ENCODE measurements at places on chromosomes 7 and 10.

DNA sequence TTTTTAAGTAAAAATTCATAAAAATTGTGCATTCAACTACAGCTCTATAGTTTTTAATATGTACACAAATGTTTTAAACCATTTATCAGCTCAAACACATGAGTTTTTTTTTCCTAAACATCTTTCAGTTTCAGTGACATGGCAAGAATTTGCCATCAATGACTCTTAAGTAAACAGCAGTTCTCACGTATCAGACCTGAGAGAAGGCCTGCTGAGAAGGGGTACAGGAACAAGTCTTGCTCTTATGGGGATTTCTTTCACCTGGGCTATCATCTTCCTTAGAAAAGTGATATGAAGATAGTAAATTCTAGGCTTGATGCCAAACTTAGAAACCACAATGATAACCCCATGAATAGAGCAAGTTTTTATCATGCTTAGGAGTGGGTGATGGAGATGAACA, 467.8 kb downstream of the ARL4A start:
- DNase-seq = no peak

DNA sequence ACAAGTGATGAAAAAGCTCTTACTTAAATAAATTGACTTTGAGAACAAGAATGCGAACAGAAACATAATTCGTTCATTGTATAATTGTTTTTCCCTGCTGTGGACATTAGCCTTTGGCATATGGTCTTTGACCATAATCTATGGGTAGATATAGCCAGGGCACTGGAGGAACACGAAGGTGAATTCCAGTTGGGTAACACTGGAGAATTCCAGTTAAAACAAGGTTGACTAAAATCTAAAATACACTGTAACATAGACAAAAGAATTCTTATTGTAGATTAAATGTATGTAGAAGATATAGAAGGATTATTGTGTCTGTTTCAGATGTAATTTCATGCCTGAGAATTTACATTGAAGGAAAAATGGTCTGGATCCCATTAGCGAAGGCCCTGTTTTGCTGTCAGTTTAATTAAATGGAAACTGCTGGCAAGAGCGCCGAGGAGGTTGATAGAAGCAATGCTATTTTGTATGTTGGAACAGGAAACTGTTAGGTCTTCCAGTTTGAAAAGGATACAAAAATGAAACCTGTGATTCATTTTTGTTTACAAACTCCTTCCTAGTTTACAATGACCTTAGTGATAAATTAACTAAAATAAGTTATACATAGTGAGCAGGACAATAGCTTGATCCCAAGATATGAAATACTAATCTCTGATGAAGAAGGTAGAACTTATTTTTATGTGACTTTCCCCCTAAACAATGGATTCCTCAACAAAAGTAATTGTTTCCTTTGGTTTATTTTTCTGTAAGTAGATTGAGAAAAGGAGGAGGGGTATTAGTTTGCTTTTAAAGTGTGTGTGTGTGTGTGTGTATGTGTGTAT, 68.9 kb downstream of the ARID5B start:
- peak; percentile 25 for DNase-seq

DNA sequence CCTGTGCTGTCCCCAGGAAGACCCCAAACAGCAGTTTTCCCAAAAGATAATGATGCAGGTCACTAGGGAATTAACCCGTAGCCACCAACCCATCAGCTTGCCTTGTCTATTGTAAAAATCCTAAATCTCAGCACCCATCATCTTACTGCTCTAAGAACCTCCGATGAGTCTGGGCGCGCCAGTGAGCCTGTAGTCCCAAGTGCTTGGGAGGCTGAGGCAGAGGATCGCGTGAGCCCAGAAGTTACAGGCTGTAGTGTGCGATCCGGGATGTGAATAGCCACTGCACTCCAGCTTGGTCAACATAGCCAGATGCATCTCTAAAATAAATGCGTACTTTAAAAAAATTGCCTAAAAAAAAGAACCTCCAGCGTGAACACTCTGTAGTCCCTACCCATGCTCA, 951 bp downstream of the AS3MT start:
- no peak for DNase-seq

- DNase-seq = no peak
These were observed 81.9 kb downstream of the RAMP3 start for GRCh38 chr7:45239486-45239885.

DNA sequence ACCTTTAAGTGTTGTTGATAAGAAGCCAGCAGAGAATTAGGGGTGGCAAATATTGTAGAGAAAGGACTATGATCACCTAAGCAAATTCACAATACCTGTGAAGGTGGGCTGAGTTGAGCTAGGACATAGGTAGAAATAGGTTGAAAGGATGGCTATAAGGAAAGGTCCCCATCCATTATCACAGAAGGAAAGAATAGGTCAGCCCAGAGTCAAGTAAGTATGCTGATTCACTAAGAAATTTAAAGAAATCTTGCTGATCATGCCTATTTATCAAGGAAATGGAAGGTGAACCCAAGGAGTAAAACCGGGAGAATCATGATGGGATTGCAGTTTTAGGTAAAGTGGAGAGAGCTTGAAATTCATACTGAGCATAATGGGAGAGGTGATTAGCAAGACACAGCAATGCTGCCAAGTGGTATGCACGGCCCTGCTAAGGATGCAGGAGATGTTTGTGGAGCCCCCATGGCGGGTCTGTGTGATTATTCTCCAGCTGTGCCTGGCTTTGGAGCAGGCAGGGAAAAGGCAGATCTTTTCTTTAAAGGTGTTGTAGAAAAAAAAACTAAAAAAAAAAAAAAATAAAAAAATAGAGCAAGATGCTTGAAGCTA, 399.4 kb downstream of the PLXDC2 start:
- DNase-seq = no peak

GRCh38 chr10:49254150-49254549, 44.8 kb upstream of the C10orf71 start:
- no peak for DNase-seq

DNA sequence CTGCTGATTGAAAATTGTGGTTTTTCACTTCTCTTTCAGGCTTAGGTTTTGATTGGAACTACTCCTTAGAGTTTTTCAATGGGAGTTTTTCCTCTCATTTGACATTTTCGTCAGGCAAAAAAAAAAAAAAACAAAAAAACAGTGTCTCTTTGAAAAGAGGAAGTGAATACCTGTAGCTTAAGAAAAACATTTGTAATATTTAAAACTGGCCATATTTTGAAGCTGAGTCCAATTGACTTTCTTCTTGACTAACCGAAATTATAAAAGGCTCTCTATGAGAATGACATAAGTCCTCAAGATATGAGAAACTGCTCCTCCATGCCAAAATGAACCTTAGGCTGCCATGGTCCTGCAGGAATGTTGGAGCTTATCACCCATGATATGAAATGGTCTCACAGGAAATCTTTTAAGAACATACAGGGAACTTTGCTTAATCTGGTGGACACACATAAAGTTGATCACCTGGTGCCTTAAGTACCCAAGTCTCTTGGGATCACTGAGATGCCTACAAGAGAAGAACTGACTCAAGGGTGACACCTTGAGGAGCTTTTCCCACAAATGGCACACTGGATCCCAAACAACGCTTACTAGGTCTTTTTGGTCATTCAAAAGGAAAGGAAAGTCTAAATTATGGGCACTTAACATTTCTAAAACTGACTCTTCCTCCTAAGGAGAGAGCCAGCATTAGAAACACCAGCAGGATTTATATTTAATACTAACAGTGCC, 263.4 kb downstream of the CDC14C start:
- DNase-seq = no peak

GRCh38 chr7:77734659-77735421, 38.6 kb downstream of the RSBN1L start:
- no peak for DNase-seq

- no peak for DNase-seq
These were observed 115.9 kb upstream of the EEPD1 start for GRCh38 chr7:36037121-36037662.

GRCh38 chr7:82406937-82407336, 36.6 kb downstream of the CACNA2D1 start:
- no peak for DNase-seq

DNA sequence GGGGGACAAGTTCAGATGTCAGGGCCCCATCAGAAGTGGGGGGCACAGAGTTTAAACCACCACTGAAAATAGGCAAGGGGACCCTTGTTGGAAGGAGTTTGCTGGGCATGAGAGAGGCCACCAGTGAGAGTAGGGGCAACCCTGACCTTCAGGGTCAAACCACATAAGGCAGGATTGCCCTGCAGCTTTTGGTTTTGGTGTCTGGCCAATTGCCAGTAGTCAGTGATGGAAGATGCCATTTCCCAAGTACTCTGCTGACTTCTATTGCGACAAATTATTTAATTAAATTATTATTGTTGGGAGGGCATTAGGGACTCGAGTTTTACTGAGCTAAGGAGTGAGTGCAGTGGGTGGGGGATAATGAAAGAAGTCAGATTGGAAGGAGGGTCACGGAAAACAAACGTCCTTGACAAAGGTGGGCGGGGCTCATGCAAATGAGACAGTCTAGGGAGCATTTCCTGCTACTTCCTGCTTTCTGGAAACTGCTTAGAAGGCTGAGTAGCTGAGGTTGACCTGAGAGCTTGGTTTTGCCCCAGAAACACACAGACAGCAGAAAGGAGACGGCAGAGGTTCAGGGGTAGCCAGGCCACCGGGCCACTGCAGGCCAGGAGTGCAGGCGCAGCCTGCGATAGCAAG, 74.2 kb upstream of the ANLN start:
- DNase-seq = no peak

GRCh38 chr7:69598487-69599285, 411 bp downstream of the AUTS2 start:
- DNase-seq = no peak

GRCh38 chr7:112495156-112495788, 14.5 kb downstream of the LSMEM1 start:
- no peak for DNase-seq

- no peak for DNase-seq
These were observed 2.3 kb upstream of the SEMA3C start for GRCh38 chr7:80921130-80921529.

GRCh38 chr7:130409067-130409711, 28.9 kb downstream of the CPA1 start:
- no peak for DNase-seq

- DNase-seq = no peak
These were observed 155.8 kb upstream of the CHST15 start for GRCh38 chr10:124249196-124249595.

DNA sequence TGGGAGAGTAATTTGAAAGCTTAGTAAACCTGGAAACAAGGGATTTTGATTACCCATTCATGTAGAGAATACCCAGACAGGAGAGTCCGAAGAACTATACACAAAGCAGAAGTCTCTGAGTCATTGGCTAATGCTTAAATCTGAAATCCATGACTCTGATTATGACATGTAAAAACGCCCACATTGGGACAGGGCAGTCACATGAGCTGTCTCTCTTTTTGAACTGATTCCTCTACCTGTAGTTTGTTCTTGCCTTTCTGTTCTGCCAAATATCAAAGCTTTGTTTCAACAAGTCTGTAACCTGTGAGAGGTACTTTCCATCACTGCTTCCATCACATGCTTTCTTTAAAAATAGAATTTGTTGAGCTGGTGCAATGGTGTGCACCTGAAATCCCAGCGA, 4.3 kb upstream of the GPNMB start:
- DNase-seq = no peak
